ENCODE measurements at places on chromosomes 3 and 15. TPM values are rescaled to one million over a fixed set of nuclear protein-coding genes. Genes with fewer than 3 reads are reported as not detected.

PRICKLE2 gene
- 26.1 TPM for total RNA-seq

ATP13A5 gene
- not detected for total RNA-seq

CLSTN2 gene
- 0.24 TPM for total RNA-seq

CCR9 gene
- not detected for total RNA-seq

NAALADL2 gene
- 2.4 TPM for total RNA-seq

GOLGA6B gene
- not detected for total RNA-seq

SLC25A36 gene
- total RNA-seq, result 30.3 TPM

MOBP gene
- not detected for total RNA-seq

C3orf49 gene
- not detected for total RNA-seq

HMG20A gene
- 26.1 TPM for total RNA-seq

CYP8B1 gene
- total RNA-seq, result not detected

RLBP1 gene
- not detected for total RNA-seq

ZNF80 gene
- total RNA-seq, result not detected

CHRNA5 gene
- 1.3 TPM for total RNA-seq

RPL15 gene
- 4,657 TPM for total RNA-seq

HMCES gene
- total RNA-seq, result 23.3 TPM

SLC24A5 gene
- not detected for total RNA-seq

NPAP1 gene
- not detected for total RNA-seq

TM4SF18 gene
- total RNA-seq, result 2.2 TPM

LRRC31 gene
- total RNA-seq, result not detected

XCR1 gene
- not detected for total RNA-seq

ECE2 gene
- not detected for total RNA-seq

FAM3D gene
- total RNA-seq, result not detected

GOLGA8T gene
- not detected for total RNA-seq
